ENCODE measurements at places on chromosomes 1 and 21.

DNA sequence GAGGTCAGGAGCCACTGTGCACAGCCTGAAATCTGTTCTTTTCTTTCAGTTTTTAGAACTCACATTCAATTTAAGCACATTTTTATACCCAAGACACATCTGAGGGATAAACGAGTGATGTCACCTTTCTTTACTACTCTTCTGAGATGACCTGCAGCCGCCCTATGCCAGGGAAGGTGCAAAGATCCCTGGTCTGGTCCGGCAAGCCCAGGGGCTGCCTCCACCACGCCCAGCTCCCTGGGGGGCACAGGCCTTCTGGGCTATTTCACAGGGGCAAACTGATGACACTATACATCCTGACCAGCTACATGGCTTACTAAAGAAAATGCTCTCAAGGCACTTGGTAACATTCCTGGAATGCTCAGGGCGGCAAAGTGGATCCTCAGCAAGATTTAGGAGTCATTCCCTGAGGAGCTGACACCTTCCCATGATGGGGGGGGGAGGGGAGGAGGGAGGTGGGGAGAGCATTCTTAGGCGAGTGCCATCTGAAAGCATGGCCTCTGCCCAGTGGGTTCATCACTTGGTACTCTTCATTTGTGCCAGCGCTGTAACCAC, 11.3 kb downstream of the MRAP start:
- no peak for DNase-seq

- no peak for DNase-seq
Observed at GRCh38 chr1:235473806-235474205, 30.4 kb downstream of the B3GALNT2 start.

GRCh38 chr1:191729742-191730141, 428.5 kb upstream of the RGS18 start:
- no peak for DNase-seq

DNA sequence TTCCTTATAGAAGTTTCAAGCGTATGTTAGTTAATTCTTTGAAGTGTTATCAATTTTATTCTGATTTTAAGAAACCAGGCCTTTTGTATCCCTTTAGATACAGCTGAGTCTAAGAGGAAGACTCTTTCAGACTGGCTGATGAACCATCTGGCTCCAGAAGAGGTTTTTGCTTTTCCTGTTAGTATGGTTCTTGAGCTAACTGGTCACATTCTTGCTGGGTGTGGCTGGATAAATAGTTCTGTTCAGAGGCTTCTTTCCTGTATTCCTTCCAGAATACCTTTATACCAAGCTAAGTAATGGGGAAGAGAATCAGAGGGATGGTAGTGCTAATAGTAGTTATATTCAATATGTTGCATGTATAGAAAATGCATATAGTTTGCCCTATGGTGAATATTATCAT, 12.4 kb downstream of the HS2ST1 start:
- no peak for DNase-seq

- DNase-seq, result no peak
Observed at GRCh38 chr1:8423269-8423691, 105.4 kb downstream of the SLC45A1 start.

GRCh38 chr21:38342739-38343138, 85.9 kb downstream of the KCNJ15 start:
- no peak for DNase-seq

DNA sequence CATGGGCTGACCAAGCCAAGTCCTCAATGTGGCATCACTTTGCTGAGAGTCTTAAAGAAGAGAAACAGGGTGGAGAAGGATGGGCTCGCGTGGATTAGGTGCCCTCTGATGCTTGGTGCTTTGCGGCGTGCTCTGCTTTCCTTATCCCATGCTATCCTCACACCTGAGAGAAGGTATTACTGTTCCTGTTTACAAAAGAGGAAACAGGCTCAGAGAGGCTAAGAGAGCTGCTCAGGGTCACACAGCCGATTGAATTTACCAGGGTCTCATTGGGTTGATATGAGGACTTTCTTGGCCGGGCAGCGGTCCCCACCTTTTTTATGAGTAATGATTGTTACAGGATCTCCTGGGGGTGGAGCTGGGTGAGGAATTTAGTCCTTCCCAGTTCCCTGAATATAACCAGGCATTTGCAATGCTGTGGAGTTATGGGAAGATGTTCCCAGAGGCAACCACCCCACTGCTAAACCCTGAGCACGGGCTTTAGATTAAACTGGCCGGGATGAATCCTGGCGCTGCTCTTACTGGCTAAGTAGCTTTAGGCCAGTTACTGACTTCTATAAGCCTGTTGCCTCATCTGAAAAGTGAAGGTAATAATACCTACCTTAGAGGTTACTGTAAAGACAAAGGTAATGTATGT, 4.5 kb downstream of the ASCL5 start:
- DNase-seq, result no peak

DNA sequence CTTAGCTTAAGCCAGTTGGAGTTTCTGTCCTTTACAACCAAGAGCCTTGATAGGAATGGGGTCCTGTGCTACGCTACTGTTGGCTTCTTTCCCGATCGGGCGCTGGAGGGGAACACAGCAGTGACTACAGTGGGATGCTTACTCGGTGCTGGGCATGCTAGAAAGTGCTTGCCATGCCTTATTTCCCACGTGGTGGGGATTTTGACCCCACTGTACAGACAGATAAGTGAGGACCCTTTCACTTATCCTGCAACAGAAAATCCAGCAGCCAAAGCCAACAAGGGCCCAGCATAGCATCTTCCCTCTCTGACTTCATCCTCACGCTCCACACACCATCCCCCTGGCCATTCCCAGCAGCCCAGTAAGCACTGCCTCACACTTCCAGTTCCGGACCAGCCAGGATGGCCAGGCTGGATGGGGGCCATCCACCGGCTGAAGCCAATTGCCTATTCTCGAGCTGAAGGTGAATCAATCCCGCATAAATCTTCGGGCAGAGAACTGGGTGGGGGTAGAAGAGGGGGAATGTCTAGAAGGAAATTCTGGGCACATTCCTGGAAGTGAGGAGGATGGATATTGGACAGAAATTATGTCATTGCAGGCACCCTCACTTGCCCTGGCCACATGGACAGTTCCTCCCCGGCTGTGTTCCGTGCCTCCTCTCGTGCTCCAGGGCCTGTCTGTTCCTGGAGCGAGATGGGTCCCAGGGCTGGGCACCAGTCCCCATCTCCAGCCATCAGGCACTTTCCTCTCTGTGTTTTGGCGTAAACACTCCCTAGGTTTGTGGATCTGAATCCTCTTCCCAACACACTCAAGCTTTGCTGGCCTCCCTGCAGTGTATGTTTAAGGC, 2.0 kb upstream of the ABCG1 start:
- no peak for DNase-seq

GRCh38 chr1:179121159-179121938, 39.5 kb downstream of the TOR3A start:
- DNase-seq, result no peak

- DNase-seq, result no peak
Observed at GRCh38 chr21:36640721-36641244, 58.1 kb upstream of the SIM2 start.

DNA sequence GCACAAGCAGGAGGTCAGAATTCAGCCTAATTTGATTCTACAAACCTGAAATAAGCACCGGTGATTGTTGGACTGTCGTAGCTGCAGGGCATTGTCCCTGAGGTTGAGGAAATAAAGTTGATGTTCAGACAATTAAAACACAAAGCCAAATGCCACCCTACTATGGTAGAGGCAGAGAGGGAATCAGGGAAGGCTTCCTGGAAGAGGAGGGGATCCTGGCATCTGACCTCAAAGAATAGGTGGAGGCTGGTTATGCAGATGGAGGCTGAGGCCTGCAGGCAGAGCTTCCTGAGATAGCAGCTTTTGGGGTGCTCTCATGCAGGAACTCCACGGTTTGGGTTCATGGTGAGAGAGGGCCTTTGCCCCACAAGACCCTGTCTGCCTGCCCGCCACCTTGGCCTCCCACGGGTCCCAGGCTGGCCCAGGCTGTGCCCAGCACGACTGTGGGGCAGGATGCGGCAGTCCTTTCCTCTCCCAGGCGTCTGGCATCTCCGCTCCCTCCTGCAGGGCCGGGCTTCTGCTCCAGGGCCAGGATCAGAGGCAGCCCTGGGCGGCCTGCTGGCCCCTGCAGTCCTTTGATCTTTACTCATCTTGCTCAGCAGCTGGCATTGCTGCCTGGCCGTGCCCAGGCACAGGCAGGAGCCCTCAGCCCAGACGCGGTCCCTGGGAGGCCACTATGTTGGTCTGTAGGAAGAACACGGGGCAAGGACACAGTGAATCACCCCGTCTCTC, 134.1 kb upstream of the VAMP3 start:
- DNase-seq, result no peak

DNA sequence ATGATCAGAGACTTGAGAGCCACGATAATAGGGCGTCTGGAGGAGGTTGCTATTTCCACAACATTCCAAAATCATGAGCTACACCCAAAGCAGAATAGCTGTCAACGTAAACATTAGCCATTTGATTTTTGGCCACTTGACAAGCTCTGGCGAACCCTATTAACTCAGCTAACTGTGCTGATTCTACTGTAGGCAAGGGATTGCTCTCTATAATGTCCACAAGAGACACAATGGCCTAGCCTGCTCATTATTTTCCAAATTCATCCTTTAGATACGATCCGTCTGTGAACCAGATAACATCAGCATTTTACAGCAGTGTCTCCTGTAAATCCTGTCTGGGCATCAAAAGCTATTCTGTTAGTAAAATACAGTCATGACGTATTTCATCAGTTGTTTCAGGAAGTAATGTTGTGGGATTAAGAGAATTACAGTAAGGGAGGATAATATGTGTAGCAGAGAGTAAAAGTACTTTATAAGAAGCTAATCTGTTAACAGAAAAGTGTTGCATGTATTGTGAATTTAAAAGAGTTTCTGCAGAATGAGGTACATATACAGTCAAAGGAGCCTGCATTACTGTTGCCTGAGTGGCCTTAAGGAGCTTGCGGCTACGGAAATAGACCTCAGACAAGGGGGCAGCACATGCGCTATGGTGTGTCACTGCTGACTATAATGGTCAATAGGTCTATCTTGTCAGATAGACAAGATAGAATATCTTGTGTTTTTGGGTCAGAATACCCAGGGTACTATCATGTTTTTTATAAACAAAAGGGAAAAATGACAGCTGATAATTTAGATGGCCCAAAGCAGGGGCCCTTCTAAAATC, 44.9 kb upstream of the TINAGL1 start:
- no peak for DNase-seq

DNA sequence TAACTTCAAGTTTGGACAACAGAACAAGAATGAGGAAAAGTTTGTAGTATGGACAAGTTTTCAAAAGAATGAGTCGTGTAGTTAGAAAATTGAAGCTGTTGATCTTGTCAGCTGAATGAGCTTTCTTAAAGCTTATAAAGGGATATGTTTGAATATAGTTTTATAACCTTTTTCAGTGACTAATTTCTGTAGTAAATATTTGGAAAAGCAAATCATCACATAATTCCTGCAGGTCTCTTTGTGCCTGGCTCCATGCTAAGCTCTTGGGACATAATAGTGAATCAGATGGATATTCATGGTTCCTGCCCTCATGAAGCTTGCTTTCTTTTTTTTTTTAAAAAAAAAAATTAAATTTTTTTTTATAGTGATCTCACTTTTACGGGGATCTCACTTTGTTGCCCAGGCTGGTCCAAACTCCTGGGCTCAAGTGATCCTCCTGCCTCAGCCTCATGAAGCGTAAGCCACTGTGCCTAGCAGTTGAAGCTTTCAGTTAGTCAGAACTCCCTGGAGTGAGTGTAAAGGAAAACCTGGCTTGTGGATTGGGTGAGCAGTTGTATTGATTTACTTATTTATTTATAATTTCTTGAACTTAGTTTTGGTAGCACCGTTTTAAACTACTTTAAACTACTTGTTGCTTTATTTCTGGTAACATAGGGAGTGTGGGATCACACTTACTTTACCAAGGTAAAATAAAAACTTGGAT, 15.5 kb downstream of the DYRK1A start:
- no peak for DNase-seq

DNA sequence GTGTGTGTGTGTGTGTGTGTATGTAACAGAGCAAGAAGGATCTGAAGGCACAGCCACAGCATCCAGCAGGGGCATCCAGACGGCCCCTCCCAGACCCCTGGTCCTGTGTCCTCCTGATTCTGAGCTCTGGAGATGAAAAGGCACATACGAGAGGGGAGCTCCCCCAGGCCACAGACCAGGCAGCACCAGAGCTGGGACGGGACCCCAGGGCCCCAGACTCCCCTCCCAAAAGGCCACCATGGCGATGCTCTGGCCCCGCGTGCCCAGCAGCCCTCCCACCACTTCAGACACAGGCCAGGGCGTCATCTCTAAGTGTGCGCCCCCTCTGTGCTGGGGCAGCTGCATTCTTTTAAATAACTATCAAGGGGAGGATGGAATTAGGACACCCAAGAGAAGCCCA, 245.8 kb downstream of the MATN1 start:
- DNase-seq, result no peak

GRCh38 chr1:82706741-82707140, 906.0 kb downstream of the ADGRL2 start:
- no peak for DNase-seq

- no peak for DNase-seq
Observed at GRCh38 chr1:240401731-240402130, 210.2 kb downstream of the GREM2 start.

- no peak for DNase-seq
Observed at GRCh38 chr1:54252371-54252936, 52.5 kb downstream of the MRPL37 start.

DNA sequence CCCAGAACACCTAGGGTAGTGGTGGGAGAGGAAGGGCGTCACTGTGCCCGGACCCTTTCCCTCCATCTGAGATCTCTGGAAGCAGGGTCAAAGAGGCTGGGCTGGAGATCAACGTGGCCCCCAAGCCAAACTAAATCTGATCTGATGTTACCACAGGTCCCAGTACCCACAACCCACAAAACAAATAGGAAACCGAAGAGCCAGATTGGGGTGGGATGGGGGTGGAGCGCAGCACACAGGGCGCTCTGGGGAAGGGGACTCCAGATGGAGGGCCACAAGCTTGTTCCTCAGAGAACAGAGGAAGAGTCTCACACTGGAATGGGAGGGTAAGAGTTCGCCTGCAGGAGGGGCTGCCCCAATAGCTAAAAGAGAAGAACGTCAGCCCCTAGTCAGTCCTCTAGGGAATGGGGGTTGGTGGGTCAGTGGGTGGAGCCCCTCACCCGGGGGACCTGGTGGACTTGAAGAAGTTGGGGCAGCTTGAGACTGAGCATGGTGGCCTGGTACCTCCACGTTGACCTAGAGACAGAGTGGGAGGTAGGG, 1.5 kb downstream of the PAQR6 start:
- no peak for DNase-seq

GRCh38 chr21:28344985-28345384, 647.7 kb downstream of the LTN1 start:
- no peak for DNase-seq

GRCh38 chr1:179814546-179814838, 63.1 kb downstream of the TOR1AIP2 start:
- peak; percentile 97 for DNase-seq

- no peak for DNase-seq
Observed at GRCh38 chr1:200037904-200038303, 10.4 kb downstream of the NR5A2 start.

- no peak for DNase-seq
Observed at GRCh38 chr1:40036574-40036973, 4.0 kb upstream of the CAP1 start.

All from NCI-H510A treated with DMSO at 0.1 percent for 48 hours (cell line).